ENCODE measurements at places on chromosomes 12 and 14.

DNA sequence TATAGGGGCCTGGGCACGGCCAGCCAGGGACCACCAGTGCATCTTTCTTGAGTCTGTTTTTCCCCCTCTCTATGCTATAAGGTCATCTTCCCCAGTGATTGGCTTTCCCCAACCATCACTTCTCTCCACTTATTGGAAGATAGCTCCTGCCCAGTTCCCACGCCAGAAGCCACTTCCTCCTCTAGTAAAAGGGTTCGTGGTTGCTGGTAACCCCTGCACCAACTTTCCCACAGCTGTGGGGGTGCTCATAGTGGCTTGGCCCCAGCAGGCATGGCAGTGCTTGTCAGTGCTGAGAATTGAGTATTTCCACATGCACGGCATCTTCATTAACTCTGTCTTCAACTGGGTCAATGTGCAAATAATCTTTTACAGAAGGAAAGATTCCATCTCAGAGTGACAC is 215.4 kb downstream of the FOXN3 start:
- no peak for DNase-seq

DNA sequence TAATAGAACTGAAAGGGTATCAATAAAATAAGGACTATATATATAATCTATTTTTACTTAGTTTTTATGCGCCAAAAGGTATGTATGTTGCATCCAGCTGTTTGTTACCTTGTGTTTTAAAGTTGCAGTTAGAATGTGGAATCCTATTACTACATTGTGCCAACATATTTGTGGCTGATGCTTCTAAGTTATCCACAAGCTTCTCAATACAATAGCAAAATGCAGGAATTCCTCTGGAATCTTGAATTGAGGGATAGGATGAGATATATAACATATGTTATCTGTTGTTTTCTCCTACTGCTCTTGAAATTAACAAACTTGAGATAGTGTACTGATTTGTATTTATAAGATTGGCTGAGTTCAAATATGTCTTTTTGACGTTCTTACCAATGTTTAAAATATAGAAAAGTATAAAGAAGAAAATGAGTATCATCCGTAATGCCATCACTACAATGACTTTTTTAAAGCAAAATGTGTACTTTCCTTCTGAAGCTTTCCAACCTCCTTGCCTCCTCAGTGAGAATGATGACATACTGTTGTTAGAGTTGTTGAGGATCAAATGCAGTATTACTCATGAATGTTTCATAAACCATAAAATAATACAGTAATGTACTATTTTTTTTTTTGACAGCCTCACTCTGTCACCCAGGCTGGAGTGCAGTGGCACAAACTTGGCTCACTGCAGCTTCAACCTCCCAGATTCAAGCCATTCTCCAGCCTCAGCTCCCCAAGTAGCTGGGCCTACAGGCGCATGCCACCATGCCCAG is 6.6 kb downstream of the RAP1B start:
- peak; percentile 20 for DNase-seq

DNA sequence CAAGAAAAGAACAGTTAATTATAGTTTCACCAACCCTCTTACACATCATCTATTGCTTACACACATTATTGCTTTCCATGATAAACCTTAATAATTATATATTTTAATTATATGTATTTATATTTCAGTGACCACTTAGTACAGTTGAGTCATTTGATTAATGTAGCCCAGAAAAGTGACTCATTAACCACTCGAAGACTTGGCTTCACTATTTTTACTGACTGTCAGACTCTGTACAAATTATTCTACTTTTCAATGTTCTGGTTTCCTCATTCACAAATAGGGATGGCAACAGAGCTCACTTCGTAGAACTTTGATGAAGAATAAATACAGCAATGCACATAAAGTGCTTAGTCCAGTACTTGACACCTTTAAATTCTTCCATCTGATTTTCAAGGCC is 98.3 kb downstream of the CFAP54 start:
- peak; percentile 18 for DNase-seq

GRCh38 chr12:5523396-5524115 is 91.6 kb downstream of the NTF3 start:
- DNase-seq, result no peak

GRCh38 chr12:71281425-71281824 is 123.6 kb upstream of the TSPAN8 start:
- no peak for DNase-seq

- DNase-seq, result no peak
Observed at GRCh38 chr12:49014547-49014946, 4.0 kb downstream of the PRKAG1 start.

DNA sequence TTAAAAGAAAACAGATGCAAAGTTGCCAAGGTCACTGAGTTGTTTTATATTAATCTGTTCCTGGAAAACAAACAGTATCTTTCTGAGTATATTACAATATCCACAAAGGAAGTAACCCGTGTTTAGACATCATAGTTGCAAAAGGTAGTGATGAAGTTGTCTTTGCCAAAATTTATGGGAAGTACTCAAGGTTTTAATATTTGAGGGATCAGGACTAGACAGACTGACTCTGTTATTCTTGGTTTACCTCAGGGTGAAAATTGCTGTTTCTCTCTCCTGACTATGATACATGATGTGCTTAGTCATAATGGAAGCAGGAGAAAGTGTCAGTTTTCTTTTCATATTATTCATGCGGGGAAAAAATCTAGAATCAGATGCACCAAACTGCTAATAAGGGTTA is 28.3 kb downstream of the TMEM233 start:
- no peak for DNase-seq

GRCh38 chr14:68979021-68979721 is at the start of gene ACTN1:
TSS of gene ACTN1 (minus strand) at chr14:68979302. CDS start at chr14:68979056, 246 bp downstream.
- DNase-seq, result peak; percentile 95

GRCh38 chr12:76998908-76999556 is 66.3 kb downstream of the E2F7 start:
- no peak for DNase-seq

GRCh38 chr12:44640427-44641190 is 235.5 kb downstream of the NELL2 start:
- no peak for DNase-seq

- no peak for DNase-seq
Observed at GRCh38 chr12:33314223-33314622, 125.4 kb downstream of the SYT10 start.

Measured in AG20443 (cell line).